ENCODE measurements at places on chromosomes 12 and 14. TPM values are rescaled to one million over a fixed set of nuclear protein-coding genes. Genes with fewer than 3 reads are reported as not detected.

DNA sequence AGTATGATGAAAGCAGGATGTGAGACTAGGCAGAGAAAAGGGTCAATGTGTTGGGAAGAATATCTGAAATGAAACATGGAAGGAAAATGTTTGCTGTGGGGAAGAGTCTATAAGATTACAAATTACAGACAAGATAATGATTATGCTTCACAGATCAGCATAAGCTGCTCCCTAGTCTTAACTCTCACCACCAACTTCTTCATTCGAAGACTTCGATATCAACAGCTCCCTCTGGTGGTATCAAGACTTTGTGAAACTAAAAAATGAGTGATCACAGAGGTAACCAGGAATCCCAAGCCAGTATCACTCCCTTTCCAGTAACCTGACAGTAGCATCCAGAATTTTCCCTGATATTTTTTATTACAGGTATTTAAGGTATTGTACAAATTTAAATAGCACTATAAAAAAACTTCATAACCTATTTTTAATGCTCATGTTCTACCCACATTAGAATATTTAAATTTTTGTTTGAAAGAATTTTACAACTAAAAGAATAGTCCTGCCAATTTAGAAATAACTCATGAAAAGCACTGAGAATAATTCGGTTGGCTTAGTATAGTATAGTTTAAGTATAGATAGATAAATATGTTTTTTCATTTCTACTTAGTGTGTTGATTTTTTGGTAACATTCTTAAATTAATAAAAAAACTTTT lies 84.4 kb downstream of the C2CD5 start:
- no peaks in the 10 kb centered on the region for H3K4me1 ChIP-seq
- no peak overlapping the region for H3K27ac ChIP-seq
- no peaks in the 10 kb centered on the region for H3K36me3 ChIP-seq
- no peak overlapping the region for H3K4me3 ChIP-seq

- peak; percentile 51 for DNase-seq
- H3K4me1 ChIP-seq: peaks cover 28% of the 10 kb centered on the region
- H3K36me3 ChIP-seq: no peaks in the 10 kb centered on the region
- no peaks in the 10 kb centered on the region for H3K27me3 ChIP-seq
Measured at GRCh38 chr14:103055695-103056094, 1.7 kb downstream of the CDC42BPB start.

GRCh38 chr14:99437706-99438105 lies 43.0 kb downstream of the SETD3 start:
- no peaks in the 10 kb centered on the region for H3K4me1 ChIP-seq
- H3K27ac ChIP-seq: no peak overlapping the region
- H3K4me3 ChIP-seq: no peak overlapping the region
- H3K27me3 ChIP-seq: no peaks in the 10 kb centered on the region
- DNase-seq: no peak

GRCh38 chr12:19922717-19923116 lies 445.6 kb upstream of the PDE3A start:
- H3K4me3 ChIP-seq: no peak overlapping the region
- no peaks in the 10 kb centered on the region for H3K27me3 ChIP-seq
- H3K4me1 ChIP-seq: no peaks in the 10 kb centered on the region

Gene OR4K15
- total RNA-seq: not detected

GRCh38 chr14:81952917-81953316 lies 419.3 kb upstream of the SEL1L start:
- DNase-seq: no peak
- no peaks in the 10 kb centered on the region for H3K4me1 ChIP-seq
- no peaks in the 10 kb centered on the region for H3K27me3 ChIP-seq

Gene LALBA
- 5.2 TPM for total RNA-seq

DNA sequence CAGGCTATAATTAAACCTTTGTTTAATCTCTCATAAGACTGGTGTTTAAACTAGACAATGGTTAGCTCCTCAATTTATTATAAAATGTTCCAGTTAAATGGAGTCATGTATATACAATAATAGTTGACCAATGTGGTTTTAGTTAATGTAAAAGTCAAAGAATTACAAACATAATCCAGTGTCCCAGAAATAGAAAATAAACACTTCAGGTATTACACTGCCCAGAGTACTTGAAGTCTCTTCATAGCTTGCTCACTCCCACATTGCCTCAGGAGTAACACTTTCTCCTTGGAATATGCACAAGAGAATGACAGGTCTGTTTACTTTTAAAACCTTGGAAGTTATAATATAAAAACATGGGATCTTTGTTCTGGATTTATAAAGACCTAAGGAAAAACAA lies 60.5 kb downstream of the SLC38A1 start:
- no peaks in the 10 kb centered on the region for H3K4me1 ChIP-seq
- H3K4me3 ChIP-seq: no peak overlapping the region
- no peaks in the 10 kb centered on the region for H3K36me3 ChIP-seq
- DNase-seq: no peak
- H3K27me3 ChIP-seq: no peaks in the 10 kb centered on the region
